ENCODE measurements at places on chromosomes 3 and 15. TPM values are rescaled to one million over a fixed set of nuclear protein-coding genes. Genes with fewer than 3 reads are reported as not detected.

RASGRP1 gene
- total RNA-seq: 2.2 TPM

FOXL2 gene
- 0.11 TPM for total RNA-seq

HTR3E gene
- not detected for total RNA-seq

ACAN gene
- total RNA-seq: 1.9 TPM

COL6A6 gene
- 0.19 TPM for total RNA-seq

NSUN3 gene
- 6.8 TPM for total RNA-seq

NDN gene
- 35.4 TPM for total RNA-seq

SCN5A gene
- 166 TPM for total RNA-seq

ENTPD3 gene
- 0.38 TPM for total RNA-seq

GPR149 gene
- not detected for total RNA-seq
